ENCODE measurements at places on chromosomes 2 and 18.
A peak's percentile ranks its signal among the peaks of the same experiment; 100 is the strongest.

- DNase-seq = no peak
Observed at GRCh38 chr2:157420771-157421323, 23.0 kb downstream of the CYTIP start.

DNA sequence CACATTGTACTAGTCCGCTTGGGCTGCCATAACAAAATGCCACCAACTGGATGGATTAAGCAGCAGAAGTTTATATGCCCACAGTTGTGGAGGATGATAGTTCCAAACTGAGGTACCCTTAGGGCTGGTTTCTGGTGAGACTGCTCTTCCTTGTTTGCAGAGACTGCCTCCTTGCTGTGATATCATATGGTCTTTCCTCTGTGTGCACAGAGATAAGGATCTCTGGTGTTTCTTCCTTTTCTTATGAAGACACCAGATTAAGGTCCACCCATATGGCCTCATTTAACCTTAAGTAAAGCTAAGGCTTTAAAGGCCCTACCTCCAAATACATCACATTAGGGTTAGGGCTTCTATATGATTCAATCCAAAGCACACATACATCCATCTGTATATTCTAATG, 738.2 kb upstream of the GCFC2 start:
- DNase-seq = no peak

DNA sequence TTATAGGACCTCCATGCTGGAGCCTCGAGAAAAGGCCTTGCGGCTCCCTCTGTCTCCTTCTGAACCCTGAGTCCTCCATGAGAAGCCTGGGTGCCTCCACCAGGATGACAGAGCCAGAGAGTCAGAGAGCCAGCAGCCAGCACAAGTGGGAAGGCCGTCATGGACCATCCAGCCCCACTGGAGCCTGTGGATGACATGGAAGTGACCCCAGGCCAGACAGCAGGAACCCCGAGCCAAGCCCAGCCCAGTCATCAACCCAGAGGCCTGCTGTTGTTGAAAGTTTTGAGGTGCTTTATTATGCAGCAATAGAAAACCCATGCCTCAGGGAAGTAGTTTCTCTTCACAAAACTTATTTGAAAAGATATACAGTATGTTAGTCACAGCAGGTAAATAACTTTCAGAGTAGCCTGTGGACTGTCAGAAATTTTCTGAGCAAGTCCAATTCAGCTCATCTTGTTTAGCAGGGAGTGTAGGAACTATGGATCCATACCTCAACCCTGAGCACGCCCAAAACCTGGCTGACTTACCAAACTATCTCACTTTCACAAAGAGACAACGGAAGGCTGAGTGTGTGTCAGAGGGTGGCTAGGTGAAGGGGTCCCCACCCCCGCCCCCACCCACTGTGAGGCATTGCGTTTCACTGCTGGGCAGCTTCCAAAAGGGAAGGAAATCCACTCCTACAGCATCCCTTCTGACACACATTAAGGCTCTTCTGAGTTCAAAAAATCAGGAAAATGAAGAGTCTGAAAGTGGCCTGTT, 79.9 kb upstream of the NDUFV2 start:
- no peak for DNase-seq

GRCh38 chr2:38658613-38659012, 7.3 kb upstream of the GALM start:
- DNase-seq = no peak

DNA sequence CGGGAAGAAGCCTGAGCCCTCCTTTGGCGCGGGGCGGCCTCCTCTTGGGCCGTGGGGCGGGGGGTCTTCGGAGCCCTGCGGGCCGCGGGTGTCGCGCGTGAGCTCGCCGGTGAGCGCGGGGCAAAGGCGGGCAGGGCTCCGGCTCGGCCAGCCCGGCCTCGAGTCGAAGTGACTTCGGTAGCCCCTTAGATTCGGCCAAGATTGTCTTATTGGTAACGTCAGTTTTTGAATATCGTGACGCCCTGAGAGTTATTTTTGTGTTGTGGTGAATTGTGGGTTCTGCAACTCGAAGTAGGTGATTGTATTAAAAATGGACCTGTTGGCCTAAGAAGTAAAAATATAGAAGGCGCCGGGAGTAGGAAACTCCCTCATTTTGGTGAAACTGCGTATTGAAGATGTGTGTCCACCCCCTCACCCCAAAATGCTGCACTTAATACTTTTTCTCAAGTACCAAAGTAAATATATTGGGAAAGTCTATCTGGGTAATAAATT, 669 bp downstream of the MARCHF7 start:
- no peak for DNase-seq

GRCh38 chr18:13048061-13048595, 57.0 kb downstream of the CEP192 start:
- no peak for DNase-seq

DNA sequence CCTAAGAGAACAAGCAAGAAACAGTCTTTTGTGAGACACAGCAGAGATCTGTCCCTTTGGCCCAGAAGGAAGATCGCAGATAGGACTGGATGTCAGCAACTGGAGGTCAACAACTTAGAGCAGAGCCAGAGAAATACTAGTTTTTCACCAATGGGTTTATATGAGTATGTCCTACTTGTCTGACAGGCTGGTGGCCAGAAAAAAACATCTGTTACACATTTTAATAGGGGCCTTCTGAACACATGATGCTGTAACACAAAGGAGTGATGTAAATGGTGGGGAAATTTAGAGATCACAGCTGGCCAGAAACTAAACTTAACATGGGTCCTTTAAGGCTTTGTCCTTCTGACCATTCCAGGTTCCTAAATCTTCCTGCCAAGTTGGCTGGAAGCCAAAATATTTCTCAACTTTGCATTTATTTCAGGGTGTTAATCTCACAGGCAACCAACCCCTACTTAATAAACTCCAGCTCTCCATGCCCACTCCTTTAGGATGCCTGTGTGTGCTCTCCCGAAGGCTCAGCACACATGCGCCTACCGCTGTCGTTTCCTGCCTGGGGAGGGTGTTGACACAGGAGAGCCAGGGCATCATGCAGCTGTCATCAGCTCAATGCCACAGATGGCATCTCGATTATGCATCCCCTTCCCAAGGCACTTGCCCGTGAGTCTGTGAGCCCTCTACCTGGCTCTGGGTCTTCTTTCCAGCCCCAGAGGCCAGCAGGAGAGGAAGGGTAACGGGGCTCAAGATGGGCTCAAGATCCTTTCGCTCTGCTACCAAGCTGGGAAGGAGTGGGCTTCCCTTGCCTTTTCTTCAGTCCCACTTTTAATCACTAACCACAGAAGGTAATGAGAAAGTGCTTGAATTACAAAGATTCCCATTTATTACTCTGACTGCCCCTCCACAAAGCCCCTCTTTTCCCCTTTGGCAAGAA, 252.5 kb downstream of the ETAA1 start:
- DNase-seq = no peak

DNA sequence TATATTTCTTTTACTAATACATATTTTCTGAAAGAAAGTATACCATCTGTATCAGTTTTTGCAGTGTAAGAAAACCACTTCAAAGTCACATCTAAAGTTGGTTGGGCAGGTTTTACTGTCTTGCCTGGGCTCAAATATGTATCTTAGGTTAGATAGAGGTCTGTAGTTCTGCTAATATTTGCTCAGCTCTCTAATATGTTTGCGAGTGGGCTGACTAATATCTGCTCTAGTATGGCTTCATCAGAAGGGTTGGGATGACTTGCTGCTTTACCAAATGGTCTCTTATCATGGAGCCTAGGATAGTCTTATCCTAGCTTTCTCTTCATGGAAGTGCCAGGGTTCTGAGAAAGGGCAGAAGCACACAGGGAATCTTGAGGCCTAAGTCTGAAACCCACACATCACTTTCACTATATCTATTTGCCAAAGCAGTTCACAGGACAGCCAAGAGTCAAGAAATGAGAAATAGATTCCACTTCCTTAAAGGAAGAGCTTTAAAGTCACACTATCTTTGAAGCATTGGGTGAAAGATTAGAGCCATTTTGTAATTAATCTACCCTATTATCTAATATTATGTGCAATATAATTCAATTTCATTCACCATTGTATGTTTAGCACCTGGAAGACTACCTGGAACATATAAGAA, 610.0 kb downstream of the KCNJ3 start:
- DNase-seq = no peak

GRCh38 chr2:229931241-229931640, 8.9 kb downstream of the FBXO36 start:
- no peak for DNase-seq

- no peak for DNase-seq
Observed at GRCh38 chr2:43452318-43452731, 143.5 kb downstream of the THADA start.

GRCh38 chr18:78390348-78390951, 589.2 kb upstream of the SALL3 start:
- no peak for DNase-seq

DNA sequence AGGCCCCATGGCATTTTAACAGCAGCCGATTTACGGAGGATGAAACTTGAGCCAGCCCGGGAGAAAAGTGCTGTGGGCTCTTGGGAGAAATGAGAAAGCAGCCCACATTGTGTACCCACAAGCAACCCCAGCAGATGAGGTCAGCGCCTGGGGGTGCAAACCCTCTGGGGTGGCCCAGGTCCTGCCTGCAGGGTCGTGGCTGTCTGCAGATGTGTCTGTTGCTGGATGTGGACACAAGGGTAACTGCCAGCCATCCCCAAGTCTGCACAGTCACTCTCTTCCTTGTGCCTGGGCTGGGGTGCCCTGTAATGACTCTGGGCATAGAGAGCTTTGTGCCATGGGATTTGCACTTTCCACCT, 170.8 kb downstream of the PRKCE start:
- DNase-seq = no peak

GRCh38 chr2:10306901-10307463, 4.3 kb downstream of the HPCAL1 start:
- DNase-seq = no peak

DNA sequence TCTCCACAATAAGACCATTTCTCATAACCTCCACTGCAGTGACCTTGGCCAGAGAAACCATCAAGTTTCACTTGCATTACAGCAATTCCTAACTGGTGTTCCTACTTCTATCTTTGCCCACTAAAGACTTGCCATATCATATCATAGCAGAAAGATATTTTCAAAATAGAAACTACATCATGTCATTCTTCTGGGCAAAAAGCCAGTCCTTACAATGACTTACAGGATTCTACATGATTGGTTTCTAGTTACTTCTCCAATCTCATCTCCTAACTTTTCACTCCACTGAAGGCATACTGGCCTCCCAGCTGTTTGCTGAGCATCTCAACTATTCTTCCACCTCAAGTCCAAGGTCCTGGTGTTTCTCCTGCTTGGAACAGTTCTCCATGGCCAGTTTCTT, 151.4 kb downstream of the HNMT start:
- DNase-seq = no peak

DNA sequence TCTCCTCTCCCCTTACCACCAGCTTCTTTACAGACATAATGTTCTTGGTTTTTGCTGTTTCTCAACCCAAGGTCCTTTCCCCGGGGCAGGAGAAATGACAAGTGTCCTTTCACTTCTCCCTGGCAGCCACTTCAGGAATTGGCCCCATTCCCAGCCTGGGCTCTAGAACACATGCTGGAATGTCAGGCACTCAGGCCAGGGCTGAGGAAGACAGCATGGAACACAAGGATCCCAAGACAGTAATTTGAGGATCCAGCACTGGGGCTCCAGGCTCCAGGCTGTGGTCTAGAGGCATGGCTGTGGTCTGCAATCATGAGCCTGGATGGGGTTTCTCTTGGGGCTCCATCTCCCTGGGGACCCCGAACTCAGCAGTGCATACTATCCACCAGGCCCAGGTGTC, 201.4 kb downstream of the CELF4 start:
- no peak for DNase-seq

GRCh38 chr2:16626497-16626896, 39.1 kb downstream of the CYRIA start:
- no peak for DNase-seq

GRCh38 chr2:61658841-61659780, 121.0 kb upstream of the XPO1 start:
- DNase-seq = peak; percentile 20

DNA sequence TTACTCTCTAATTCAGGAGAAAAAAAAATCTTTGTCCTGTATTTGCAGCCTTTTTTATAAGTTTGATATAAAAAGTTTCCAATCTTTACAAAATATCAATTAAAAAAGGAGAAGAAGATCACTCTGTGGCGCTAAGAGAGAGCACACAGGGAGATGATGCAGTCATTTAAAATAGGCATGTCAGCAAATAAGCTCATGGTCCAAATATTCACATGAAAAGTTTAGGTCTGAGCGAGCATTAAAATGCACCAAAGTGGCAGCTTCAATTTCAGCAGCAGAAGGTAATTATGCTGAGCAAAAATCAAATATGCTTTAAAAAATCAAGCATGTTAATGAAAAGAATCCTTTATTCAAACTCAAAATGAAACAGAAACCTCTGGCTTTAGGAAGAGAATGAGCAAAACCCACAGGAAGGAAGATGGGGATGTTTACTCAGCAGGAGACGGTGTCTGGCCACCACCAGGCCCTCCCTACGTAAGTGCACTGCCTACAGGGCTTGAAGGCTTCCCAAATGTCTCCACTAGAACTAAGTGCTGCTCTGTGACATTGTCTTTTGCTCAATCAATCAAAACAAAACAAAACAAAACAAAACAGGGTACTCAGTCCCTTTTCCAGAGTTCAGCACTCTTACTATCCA, 120.4 kb downstream of the L3MBTL4 start:
- DNase-seq = no peak

GRCh38 chr2:27076323-27076722, 2.1 kb upstream of the EMILIN1 start:
- DNase-seq = no peak

Measured in neuronal stem cell (in vitro differentiated cells).